ENCODE measurements at places on chromosomes 7 and 10.

DNA sequence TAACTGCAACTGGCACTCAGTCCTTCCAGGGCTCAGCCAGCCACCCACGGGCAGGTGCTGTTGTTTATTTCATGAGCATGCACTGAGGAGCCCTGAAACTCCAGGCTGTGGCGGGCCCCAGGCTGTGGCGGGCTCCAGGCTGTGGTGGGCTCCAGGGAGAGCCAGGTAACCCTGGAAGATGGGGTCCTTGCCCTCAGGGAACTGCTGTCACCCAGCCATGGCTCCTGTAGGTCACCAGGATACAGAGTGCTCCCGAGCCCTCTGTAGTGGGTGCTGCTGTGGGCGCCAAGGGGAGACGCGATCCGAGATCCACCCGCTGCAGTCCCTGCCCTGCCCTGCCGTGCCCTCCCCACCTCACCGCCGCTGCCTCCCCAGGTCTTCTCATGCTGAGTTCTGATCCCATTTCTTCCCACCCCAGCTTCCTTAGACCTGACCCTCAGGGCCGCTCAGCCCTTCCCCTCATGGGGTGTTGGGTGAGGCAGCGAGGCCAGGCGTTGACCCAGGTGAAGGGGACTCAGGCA is 29.6 kb downstream of the LRRC27 start:
- no peak for DNase-seq

DNA sequence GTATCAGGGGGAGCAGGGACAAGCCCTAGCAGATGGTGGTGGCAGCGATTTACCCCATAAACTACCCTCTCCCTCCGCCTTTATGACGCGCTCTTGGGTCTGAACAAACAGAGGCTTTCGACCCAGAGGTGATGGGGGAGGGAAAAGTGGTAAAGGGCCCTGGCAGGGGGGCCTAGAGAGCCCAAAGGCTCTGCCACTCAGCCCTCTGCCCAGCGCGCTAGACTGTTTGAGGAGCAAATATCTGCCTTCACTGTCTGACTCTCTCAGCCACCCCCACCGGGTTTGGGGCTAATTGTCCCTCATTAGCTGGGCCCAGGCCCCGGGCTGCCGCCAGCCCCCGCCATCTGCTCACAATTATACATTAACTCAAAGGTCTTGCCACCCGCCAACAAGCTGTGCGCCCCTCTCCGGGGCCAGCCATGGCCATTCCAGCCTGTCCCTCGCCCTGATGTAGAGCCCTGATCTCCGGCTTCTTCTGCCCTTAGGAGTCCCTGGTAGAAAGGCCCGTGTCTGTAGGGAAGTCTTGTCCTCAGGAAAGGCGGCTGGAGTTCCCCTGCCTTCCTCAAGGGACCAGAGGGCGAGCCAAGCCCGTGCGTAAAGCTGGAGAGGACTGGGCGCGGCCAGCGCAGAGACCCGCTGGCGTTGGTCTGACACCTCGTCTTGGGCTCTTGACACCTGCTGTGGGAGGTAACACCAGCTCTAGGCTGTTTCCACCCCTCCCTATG is 1.9 kb upstream of the PAX4 start:
- no peak for DNase-seq

GRCh38 chr10:75332081-75332480 is 69.5 kb downstream of the ZNF503 start:
- no peak for DNase-seq

GRCh38 chr10:75402486-75403143 is 1.1 kb upstream of the ZNF503 start:
- DNase-seq = no peak

- no peak for DNase-seq
Measured at GRCh38 chr10:98030093-98030821, at the start of gene CRTAC1. CRTAC1 (minus strand) TSS chr10:98030621; CDS start chr10:98030472, 149 bp downstream.

DNA sequence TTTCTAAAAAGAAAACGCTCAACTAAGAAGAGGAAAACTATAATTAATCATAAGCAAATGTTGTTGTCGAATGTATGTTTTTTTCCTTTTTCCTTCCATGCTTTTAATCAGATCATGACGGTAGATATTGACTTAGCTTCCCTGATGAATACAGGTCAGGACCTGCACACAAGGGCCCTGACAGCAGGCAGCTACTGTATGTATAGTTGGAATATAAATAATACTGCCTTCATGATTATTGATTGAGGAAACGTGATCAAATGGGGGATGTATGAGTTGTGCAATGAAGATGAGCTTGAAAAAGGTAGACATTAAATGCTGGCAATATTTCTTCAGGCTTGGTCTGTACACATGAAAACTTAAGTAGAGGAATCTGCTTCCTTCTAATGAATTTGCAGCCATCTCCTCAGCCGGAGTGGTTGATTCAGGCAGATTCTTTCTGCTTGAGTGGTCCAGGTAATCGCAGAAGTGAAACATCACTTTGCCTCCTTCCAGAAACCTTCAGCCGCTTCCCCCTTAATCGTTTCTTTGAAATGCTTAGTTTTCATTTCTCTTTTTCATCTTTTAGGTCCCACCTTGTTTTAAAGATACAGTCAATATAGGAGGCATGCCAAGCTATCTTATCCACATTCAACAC is 656.5 kb downstream of the SDK1 start:
- DNase-seq = no peak

DNA sequence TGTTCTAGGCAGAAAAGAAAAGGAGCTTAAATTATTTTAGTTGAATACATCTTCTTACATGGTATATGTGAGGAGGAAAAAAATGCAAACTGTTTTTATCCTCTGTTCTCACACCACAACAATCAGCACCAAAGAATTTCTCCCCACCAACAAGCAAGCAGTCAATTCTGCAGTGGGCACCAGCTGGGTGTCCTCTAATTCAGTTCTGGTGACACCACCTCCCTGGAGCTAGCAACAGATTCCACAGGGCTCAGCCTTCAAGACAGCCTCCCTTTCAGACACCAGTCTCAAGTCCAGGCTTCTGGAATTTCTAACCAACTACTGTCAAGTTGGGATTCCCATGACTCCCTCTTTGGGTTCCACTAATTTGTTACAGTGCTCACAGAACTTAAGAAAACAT is 490.2 kb upstream of the IGFBP3 start:
- DNase-seq = no peak

Measured in activated CD8-positive, alpha-beta memory T cell treated with anti-CD3 and anti-CD28 coated beads, Interleukin-2, amount 50 U/mL, for 4 hours (primary cell).